ENCODE measurements at places on chromosomes 16 and 17. TPM values are rescaled to one million over a fixed set of nuclear protein-coding genes. Genes with fewer than 3 reads are reported as not detected.

Gene ABCA8
- not detected for total RNA-seq

Gene TBL3
- 104 TPM for total RNA-seq

Gene TPSG1
- total RNA-seq = not detected

Gene FBXL16
- total RNA-seq = not detected

Gene DNASE1L2
- not detected for total RNA-seq

Gene ZACN
- total RNA-seq = not detected

Gene CTRB2
- not detected for total RNA-seq

Gene CACNG4
- not detected for total RNA-seq

Gene MYL4
- total RNA-seq = 2.6 TPM

Gene SECTM1
- total RNA-seq = 7.0 TPM

Gene ABAT
- total RNA-seq = 0.53 TPM

Gene RAB37
- total RNA-seq = 0.44 TPM

Gene VKORC1
- 177 TPM for total RNA-seq

Measured in mammary microvascular endothelial cell (primary cell).